ENCODE measurements at places on chromosomes 12 and 14.

DNA sequence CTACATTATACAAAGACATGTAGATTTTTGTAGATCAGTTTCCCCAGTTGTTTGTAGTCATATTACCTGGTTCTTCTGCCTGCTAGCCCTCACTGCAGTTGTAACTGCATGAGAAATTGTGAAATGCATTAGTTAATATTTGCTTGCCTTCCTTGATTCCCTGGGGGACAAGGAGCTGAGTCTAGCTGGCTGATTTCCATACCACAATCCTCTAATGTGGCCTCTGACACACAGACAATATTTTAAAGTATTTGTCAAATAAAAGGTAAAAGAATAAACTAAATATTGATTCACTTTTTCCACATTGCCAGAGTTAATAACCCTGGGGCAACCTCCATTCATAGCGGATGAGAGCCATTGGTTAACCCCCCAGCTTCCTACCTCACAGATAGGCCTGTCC, 128.8 kb upstream of the TMEM132C start:
- H3K27me3 ChIP-seq: no peaks in the 10 kb centered on the region
- H3K27ac ChIP-seq: no peak overlapping the region
- no peaks in the 10 kb centered on the region for H3K36me3 ChIP-seq
- DNase-seq: no peak
- no peaks in the 10 kb centered on the region for H3K4me1 ChIP-seq

DNA sequence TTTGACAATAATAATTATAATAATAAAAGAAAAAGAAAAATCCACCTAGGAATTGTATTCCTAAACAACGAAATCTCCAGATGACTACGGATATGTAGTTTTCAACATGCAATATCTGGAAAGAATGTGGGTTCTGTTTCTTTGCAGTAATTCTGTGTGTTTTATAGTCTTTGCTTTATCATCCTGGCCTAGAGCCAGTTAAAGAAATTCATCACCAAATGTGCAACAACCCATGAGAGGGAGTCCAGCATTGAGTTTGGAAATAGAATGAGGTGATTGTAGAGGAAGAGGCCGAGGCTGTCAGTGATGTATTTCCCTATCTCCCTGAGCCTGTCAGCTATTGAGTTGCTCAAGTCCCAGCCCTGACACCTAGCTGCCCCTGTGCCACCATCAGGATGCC, 200.5 kb upstream of the DCN start:
- no peak overlapping the region for H3K4me3 ChIP-seq
- H3K4me1 ChIP-seq: peaks cover 3% of the 10 kb centered on the region
- H3K27me3 ChIP-seq: no peaks in the 10 kb centered on the region
- no peak overlapping the region for H3K27ac ChIP-seq

GRCh38 chr12:122474324-122474716, 26.4 kb downstream of the ZCCHC8 start:
- DNase-seq: no peak
- H3K36me3 ChIP-seq: peaks cover 42% of the 10 kb centered on the region
- no peaks in the 10 kb centered on the region for H3K4me1 ChIP-seq

GRCh38 chr12:55320201-55320600, 6.1 kb downstream of the OR6C1 start:
- H3K36me3 ChIP-seq: no peaks in the 10 kb centered on the region
- no peak for DNase-seq
- H3K4me1 ChIP-seq: no peaks in the 10 kb centered on the region
- no peak overlapping the region for H3K27ac ChIP-seq
- no peak overlapping the region for H3K4me3 ChIP-seq
- H3K27me3 ChIP-seq: no peaks in the 10 kb centered on the region

- H3K27ac ChIP-seq: no peak overlapping the region
- peaks cover 3% of the 10 kb centered on the region for H3K4me1 ChIP-seq
- H3K4me3 ChIP-seq: no peak overlapping the region
- H3K27me3 ChIP-seq: no peaks in the 10 kb centered on the region
- DNase-seq: no peak
These were observed 55.9 kb downstream of the MOK start for GRCh38 chr14:102249041-102249440.

Measured in muscle of leg (tissue), 16 donors.